ENCODE measurements at places on chromosomes 3 and 15.

DNA sequence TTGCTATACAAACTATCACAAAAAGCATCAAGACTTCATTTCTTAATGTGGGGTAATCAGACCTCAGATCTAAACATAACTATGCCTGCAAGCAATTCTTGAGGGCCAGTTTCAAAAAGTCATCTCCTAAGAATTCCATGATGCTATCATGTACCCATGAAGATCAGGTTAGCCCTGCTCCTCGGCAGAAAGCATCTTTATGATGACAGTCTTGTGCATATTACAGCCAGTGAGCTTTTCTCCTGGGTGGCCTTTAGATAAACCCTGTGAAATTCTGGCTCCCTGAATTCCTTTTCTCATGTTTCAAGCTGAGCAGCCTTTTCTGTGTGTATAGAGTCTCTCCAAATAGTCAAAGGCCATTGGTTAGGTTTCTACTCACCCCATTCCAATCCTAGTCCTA, 201.9 kb upstream of the MCTP2 start:
- no peak for DNase-seq

GRCh38 chr15:42012241-42012640, 8.6 kb downstream of the PLA2G4E start:
- DNase-seq = no peak

DNA sequence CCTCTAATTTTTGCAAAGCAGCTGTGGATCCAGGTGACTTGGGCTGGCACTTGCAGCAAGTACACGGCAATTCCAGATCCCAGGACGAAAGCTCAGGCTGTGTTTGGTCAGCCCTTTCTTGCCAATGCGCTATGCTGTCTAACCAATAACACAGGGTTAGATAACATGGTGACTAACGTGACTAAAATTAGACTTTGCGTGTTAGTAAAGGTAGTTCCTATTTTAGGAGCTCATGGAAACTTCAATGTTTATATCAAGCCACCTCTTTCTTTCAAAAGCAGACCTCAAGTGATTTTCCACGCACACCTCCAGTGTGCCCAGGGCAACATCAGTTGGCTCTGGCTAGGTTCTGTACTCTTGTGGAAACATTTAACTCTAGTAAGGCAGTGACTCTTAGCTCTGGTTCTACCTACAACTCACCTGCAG, 32.5 kb downstream of the CDCP1 start:
- no peak for DNase-seq

DNA sequence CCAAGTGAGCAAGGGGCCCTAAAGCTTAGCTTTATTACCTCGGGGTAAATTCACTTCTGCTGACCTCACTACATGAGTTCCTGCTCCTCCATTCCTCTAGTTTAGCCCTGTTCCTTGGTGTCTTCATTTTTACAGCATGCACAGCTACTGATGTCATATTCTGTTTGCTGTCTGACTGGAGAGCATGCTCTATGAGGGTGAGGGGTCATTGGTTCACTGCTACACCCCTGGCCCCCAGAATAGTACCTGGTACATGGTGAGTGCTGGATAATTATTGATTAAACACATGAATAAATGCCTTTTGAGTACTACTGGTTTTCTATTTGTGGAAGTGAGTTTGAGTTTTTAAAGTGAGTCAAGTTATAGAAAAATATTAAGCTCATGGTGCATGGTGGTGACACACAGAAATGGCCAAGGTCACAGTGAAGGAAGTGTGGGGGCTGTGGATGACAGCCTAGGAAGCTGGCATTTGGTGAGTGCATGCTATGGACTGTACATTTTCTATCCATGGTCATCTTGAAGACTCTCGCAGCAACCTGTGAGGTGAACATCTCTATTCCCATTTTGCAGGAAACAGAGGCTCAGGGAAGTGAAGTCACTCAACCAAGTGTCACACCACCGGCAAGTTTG, 34.0 kb downstream of the RPLP1 start:
- DNase-seq = no peak

GRCh38 chr15:63895787-63896218, 62.1 kb upstream of the HERC1 start:
- DNase-seq = no peak

- no peak for DNase-seq
Observed at GRCh38 chr15:100689131-100689899, 86.9 kb downstream of the ASB7 start.

- DNase-seq = no peak
Observed at GRCh38 chr15:80727196-80727595, 32.1 kb downstream of the ABHD17C start.

GRCh38 chr3:137103739-137104138, 146.0 kb downstream of the IL20RB start:
- DNase-seq = no peak

DNA sequence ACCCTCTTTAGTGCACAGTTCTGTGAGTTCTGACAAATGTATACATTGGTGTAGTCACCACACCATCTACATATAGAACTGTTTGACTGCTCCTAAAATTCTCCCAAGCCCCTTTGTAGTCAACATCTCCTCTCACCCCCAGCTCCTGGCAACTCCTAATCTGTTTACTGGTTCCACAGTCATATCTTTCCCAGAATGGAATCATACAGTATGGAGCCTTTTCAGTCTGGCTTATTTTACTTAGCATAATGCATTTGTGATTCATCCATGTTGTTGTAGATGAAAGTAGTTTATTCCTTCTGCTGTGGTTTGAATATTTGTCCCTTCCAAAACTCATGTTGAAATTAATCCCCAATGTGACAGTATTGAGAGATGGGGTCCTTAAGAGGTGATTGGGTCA, 41.6 kb upstream of the CCDC174 start:
- DNase-seq = no peak

DNA sequence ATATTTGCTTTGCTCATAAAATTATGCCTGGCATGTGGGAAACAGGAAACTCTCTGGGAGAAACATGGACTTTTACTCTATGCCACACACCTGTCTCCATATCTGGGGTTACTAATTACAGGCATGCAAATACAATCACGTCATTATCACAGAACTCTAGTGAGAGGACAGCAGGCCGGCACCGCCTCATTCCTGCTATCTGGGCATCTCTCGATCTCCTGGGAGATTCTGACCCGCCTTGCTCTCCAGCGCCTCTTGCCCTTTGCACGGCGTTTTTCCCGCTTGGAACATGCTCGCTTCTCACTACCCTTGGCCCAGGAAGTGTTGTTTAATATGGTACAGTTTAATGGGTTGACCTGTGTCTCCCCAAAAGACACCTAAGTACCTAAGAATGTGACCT, 45.4 kb upstream of the PARL start:
- DNase-seq = no peak

GRCh38 chr3:72052841-72053409, 268.0 kb upstream of the PROK2 start:
- no peak for DNase-seq

- no peak for DNase-seq
Observed at GRCh38 chr3:192515664-192516045, 211.7 kb downstream of the FGF12 start.

- DNase-seq = no peak
Observed at GRCh38 chr3:53218131-53218530, 37.7 kb downstream of the TKT start.

GRCh38 chr3:47961815-47962606, 54.2 kb downstream of the MAP4 start:
- no peak for DNase-seq

DNA sequence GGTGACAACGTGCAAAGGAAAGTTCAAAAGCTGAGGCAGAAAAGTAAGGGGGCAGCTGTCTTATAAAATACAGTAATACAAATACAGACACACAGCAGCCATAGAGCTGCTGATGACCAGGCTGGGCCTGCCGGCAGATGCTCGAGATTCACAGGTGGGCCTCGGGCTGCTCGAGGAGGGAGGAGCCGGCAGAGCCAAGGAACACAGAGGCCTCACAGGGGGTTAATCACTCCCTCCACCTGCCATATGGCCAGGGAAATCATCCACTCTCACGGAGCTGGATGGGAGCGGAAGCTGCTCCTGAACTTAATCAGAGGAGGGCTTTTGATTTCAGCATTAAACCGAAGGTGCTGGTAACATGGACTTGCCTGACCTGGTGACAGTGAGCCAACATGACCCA, 29.6 kb upstream of the MGLL start:
- DNase-seq = no peak

GRCh38 chr3:114902691-114903101, 244.4 kb downstream of the ZBTB20 start:
- no peak for DNase-seq

DNA sequence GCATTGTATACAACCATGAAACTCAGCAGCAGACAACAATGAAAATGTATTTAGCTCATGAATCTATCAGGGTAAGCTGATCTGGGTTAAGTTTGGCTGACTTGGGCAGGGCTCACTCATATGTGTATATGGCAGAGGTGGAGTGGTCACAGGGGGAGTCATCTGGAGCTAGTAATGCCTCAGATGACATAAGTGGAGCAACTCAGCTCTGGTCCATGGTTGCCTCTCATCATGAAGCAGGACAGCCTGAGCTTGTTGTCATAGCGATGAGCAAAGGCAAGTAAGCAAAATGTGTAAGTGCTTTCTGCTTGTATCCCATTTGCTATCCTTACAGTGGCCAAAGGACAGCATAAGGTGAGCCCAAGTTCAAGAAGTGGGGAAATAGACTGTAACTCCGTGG, 64.5 kb downstream of the ALCAM start:
- DNase-seq = no peak

DNA sequence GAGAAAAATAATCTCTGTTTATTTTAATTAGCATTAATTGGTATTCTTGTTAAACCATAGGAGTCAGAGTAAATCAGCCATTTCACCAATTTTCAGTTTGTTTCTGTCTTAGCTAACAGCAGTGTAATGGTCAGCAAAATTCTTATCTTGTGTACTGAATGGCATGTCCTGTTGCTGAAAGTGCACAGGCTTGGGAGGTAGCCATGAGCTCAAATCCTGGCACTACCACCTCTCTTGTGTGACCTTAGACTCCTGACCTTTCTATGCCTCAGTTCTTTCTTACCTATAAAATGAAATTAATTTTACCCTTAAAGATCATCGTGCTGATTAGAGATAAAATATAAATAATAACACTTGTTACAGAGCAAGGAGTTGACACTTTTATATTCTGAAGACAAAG, 35.8 kb downstream of the MLH1 start:
- DNase-seq = no peak

GRCh38 chr3:132978464-132978863, 59.7 kb upstream of the TMEM108 start:
- DNase-seq = no peak

GRCh38 chr15:43901495-43901894, 74.7 kb downstream of the WDR76 start:
- DNase-seq = no peak

- DNase-seq = no peak
Observed at GRCh38 chr3:111730143-111730542, 128.9 kb upstream of the PHLDB2 start.

DNA sequence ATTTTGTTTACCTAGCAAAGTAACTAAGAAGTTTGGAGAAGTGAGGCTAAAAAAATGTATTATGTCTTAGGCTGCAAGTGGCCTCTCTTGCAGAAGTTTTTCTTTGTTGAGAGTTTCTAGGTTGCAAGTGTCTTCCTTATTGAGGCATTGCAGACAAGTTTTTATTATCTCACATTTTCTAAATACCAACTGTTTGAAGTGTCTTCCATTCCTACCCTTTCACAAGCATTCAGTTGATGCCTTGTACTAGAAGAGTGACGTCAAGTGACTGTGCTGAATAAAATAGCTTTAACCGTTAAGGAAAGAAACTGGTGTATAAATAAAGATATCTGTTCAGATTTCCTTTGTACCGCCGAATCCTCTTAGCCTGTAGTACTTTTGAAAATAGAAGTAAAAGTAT, 123.3 kb downstream of the ALCAM start:
- DNase-seq = no peak
